ENCODE measurements at places on chromosomes 1 and 21.
A peak's percentile ranks its signal among the peaks of the same experiment; 100 is the strongest.

GRCh38 chr1:86498281-86498680, 29.6 kb downstream of the CLCA1 start:
- no peak for DNase-seq

- no peak for DNase-seq
Measured at GRCh38 chr1:13823936-13824335, 123.9 kb downstream of the PRDM2 start.

- DNase-seq = no peak
Measured at GRCh38 chr1:169132512-169133227, 26.2 kb downstream of the ATP1B1 start.

- DNase-seq = no peak
Measured at GRCh38 chr1:219570937-219571336, 42.0 kb downstream of the ZC3H11B start.

DNA sequence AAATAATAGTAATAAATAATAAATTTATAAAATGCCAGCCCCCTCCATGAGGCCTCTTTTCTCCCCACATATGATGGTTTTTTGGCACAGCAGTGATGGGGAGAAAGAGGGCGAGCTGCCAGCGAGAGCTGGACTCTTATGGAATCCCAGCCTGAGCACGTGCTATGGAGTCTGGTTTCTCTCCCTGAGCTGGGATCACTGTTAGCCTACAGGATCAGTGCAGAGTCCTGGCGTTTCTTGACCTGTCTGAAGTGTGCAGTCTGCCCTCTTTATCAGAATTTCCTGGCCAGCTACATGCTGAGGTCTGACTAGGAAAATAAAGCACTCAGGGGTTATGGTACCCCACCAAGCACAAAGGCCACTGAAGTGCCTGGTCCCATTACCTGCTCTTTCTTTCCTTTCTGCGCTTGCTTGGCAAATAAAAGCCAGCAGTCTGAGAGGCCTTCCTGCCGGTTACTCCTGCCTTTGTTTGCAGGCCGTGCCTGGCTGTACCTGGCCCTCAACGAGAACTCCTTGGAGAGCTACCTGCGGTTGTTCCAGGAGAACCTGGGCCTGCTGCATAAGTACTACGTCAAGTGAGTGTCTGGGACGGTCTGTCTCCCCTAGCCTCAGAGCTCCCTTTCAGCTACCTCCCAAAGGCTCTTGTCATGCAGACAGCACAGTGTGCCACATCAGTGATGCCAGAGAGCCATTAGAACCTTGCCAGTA, 18.5 kb upstream of the SLC25A34 start:
- no peak for DNase-seq

DNA sequence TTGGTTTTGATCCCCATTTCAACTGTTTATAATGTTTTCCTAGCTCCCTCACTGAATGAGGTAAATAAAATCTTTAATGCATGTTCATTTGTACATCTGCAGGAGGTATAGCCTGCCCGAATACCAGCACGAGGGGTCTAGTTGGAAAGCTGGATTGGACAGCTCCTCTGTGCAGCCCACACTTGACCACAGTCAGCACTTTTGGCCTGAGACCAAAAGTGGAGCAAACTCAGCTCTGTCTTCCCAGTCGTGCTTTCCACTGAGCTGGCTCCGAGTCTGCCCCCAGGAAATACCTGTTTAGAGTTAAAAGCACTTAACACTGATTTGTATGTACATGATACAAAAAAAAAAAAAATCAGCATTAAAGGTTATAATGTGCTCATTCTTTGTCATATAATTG, 224.4 kb downstream of the DSCAM start:
- peak; percentile 32 for DNase-seq

DNA sequence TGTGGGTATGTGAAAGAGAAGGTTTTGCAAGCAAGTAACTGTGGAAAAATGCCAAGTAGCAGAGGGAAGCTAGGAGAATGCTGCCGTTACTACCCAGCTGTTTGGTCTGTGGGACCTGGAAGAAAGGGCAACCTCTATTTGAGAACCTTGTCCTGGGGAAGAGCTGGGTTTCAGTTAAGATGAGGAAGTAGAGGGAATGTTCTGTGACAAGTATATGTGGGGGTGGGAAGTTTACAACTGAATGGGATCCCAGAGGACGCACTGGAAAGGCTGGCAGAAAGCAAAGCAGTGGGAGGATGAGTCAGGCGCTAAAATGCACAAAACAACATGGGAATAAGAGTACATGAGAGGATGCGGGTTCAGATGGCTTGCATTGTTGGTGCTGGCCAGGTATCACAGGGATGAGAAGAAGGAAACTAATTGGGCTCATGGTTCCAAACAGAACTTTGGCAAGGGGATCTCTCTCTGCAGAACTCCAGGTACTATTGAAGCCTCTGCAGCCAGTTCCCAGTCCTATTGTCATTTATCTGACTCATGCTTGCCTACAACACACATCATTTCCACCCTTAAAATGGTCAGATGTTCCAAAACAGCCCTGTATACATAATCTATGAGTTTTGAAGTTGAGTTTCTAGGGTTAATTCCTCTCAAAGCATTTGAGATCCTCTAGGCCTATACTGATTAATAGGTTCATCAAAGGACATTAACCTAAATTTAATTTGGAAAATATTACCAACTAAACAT, 88.5 kb upstream of the VAV3 start:
- DNase-seq = no peak

GRCh38 chr21:26130249-26130881, 40.2 kb downstream of the APP start:
- no peak for DNase-seq

DNA sequence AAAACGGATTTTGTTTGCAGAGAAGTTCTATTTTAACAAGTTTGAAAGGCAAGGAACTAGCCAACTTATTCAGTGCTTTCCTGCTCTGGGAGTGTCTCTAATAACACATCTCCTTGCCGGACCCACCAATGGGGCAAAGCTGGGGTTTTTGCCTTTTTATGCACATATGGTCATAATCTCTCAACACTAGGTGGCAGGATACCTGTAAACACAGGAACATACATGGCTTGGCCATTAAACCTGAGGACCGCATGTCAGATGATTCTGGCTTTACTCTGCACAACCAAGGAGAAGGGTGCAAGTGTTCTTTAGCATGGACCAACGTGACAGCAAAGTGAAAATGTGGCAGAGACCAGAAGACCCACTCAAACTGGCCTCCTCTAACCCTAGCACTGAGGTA, 4.9 kb downstream of the TMEM9 start:
- DNase-seq = no peak

DNA sequence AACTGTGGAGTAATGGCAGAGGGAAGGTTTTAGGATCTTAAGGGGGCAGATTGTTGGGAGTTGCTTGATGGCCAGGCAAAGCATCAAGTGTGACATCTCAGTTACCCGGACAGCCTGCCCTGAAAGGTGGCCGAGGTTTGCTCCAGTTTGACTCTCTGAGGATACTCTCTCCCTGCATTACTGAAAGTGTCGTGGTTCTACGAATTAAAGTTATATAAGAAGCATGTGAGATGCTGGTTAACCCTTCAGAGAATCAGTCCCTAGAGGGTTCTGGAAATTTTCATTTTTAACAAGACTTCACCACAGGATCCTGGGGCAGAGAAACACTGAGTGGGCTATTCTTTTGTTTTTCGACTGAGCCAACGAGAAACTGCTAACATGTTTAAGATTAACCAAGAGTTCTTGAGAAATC, 689 bp upstream of the ZNF644 start:
- no peak for DNase-seq

GRCh38 chr1:176656257-176656995, 193.5 kb downstream of the PAPPA2 start:
- no peak for DNase-seq

DNA sequence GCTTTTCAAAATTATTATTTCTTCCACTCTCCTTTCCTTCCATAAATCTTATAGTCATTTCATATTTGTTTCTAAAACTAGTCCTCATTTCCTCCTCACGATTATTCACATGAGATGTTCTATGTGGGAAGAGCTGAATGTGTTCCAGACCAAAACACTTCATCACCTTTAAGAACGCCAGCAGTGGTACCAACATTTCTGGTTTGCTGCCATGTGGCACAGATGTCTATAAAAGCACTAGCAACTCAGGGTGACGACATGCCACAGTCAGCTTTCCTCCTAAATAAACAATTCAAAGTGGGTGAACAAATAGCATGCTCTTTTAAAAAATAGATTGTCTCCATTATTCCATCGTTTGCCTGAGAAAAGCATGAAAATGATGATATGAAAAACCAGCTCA, 1217.8 kb upstream of the ADGRL2 start:
- DNase-seq = no peak

DNA sequence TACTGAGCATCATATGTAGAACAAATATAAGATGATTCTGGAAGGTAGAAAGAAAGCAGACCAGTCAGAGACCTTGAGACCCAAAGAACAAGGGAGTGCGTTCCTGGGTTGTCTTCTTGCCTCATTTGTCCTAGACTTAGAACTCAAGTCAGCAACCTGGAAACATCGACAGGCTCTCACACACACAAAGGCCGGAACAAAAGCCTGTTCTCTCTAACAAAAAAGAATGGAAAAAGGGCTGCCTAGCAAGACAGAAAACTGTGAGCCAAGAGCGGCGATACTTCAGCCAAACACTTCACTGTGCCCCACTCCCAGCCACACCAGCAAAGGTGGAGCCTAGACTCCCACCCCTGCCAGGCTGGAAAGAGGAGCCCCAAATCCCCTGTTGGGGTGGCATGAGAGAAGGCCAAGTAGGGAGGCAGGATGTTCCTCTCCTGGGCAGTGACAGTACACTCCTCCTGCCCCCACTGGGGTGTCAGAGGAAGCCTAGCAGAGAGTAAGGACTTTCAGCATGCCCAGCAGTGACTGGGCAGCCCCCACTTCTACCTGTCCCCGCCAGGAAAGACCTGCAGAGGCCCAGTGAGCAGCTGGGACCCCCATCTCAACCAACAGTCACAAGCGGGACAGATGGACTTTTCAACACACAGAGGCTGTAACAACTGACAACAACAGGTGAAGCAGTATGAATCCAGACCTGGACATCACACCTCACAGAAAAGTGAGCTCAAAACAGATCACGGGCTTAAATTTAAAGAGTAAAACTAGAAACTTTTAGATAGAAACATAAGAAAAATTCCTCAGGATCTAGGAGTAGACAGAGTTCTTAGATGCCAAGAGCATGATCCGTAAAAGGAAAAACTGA, 33.0 kb downstream of the MRAP start:
- no peak for DNase-seq

GRCh38 chr1:208069908-208070307, 159.0 kb upstream of the CD34 start:
- DNase-seq = no peak

DNA sequence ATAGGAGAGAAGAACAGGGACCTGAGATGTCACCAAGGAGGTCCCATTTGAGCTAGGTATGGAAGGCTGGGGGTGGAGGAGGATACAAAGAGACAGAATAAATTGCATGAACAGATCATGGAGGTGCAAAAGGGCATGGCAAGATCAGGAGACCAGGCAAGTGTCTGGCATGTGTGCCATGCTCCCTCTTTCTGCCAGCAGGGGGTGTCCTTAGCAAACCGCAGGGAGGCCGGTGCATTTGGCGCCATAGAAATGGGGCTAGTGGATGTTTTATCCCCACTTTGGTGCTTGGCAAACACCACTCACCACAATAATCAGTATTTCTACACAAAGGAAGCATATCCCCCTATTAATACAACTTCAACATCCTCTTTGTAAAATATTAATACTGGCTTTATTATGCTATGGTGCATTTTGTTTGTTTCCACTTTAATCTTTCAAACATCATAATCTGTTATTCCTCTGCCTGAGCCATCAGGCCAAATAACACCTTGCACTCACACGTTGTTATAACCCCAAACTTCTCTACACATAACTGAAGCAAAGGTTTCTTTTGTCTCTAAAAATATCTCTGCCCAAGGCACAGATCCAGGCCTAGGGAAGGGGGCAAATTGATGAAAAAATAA, 25.9 kb downstream of the S100A6 start:
- peak; percentile 5 for DNase-seq

DNA sequence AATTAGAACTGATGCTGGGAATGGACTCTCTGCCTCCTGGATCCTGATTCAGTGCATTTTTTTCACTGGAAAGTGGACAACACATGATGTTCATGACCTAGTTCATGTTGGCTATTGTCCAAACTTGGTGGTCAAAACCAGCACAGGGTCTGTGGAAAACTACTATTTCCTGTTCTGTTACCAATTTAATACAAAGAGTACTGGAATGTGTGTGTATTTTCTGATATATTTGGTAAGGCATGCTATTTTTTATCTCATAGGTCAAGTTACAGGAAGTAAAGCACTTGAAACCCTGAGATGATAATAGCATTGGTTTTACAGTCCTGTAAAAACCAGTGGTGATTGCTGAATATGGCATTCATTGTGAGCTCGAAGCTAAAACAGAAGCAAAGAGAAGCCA, 89.9 kb downstream of the SGIP1 start:
- no peak for DNase-seq

GRCh38 chr1:60044881-60045280, 28.7 kb downstream of the C1orf87 start:
- DNase-seq = no peak

DNA sequence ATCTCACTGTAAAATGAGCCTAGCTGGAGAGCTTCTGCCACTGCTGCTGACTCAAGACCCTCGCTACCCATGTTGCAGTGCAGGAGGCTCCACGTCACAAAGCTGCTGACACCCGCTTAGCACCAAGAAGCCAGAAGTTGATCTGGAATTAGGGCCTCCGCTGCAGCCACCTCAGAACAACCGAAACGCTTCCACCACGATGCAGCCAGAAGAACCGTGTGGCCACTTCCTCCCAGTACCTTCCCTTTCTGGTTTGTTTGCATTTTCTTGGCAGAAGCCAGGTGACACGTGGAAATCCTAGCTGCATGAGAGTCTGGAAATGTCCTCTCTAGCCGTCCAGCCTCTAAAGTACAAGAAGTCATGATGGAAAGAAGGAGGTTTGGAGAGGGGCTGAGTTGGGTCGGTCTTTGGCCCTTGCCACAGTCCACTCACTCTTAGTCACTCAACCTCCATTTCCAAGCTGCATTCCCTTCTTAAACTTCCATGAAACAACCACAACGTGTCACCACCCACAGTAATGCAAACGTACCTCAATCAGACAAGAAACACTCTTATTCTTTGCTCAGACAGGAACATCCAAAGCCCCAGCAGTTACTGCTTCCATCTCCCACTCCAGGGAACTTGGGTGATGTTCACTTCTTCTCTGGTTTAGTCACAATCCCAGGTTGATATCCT, 10.0 kb upstream of the CDA start:
- no peak for DNase-seq

DNA sequence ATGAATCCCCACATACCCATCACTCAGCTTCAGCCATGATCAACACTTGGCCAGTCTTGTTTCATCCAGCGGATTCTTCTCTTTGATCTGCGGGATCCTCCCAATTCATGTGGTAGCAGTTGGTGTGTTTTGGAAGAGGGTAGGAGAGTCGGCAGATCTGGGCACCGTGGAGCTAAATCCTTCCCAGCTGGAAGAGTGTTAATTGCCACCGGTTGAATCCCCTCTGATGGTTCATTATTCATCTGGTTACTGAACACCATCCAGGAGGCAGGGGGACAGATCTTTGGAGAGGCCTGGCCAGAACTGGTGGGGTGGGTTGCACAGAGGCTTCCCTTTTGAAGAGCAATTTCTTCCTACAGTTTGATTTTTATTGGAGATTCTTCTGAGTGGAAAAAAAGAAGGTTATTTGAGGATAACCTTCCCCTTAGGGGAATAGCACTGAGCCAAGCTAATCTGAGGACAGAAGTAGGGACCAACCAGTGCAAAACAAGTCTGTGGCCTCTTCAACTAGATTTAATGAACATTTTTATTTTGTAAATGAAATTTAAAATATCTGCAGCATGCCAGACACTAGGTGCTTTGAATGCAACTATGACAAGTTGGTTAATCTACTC, 8.1 kb downstream of the NFASC start:
- no peak for DNase-seq

- DNase-seq = no peak
Measured at GRCh38 chr1:153550827-153551500, 1.9 kb upstream of the S100A3 start.

GRCh38 chr21:15006594-15007230, 58.1 kb downstream of the NRIP1 start:
- DNase-seq = no peak
